ENCODE measurements at places on chromosomes 7 and 10.

DNA sequence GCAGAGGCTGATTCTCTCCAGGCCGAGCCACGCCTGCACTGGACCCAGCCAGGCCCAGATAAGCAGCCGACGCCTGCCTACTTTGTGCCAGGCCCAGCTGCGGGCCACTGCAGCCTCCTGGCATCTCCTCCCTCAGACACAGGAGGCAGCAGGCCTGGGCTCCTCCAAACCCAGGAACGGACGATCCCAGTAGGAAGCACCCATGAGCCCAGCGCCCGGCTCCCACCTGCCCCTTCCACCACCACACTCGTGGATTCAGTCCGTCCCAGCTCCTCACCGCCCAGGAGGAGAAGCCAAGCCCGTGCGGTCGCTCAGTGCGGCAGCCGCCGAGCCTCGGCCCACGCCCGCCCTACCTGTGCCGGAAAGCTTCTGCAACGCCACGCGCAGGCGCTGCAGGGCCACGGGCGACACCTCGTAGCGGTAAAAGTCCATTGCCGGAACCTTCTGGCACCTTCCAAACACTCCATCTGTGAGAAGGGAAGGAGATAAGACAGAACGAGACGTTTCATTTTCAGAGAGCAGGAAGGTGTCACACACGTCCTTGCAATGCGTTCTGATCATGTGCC lies 271.1 kb downstream of the PTPRN2 start:
- no peak for DNase-seq

DNA sequence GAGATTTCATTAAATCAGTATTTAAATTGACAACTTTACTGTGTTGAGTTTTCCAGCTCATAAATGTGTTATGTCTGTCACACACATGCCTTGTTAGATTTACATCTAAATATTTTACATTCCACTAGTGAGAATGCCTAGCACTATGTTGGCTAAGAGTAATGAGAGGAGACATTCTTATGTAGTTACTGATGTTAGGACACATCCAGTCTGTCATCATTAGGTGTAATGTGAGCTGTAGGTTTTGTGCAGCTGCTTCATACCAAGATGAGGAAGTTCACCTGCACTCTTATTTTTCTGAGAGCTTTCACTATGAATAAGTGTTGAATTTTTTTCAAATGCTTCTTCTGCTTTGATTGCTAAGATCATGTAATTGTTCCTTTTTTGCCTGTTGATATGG lies 218.0 kb upstream of the IGFBP3 start:
- no peak for DNase-seq

- DNase-seq: no peak
Observed at GRCh38 chr7:71784781-71785180, 627.4 kb downstream of the CALN1 start.

DNA sequence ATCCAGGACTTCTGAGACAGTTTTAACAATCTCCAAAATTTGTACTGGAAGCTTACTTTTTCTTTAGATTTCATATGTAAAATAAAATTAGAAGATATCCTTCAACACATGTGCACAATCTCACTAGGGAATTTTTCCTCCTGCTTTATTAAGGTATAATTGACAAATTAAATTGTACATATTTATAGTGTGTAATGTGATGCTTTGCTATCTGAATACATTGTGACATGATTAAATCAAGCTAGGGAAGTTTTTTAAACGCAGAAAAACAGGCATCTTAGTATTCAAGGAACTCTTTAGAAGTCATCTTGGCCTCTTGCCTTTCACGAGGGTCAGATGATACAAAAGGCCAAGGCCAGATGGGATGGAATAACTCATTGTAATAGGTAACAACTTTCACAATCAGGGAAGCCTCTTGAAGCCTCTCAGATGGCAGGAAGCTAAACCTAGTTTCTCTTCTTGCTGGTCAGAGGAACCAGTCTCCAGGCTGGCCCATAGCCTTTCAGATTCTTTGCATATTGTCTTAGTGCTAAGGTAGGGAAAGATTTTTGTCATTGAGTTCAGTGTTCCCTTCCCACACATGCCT lies 78.7 kb downstream of the RHOBTB1 start:
- no peak for DNase-seq

- DNase-seq: no peak
Observed at GRCh38 chr7:82468435-82468834, 24.9 kb upstream of the CACNA2D1 start.

DNA sequence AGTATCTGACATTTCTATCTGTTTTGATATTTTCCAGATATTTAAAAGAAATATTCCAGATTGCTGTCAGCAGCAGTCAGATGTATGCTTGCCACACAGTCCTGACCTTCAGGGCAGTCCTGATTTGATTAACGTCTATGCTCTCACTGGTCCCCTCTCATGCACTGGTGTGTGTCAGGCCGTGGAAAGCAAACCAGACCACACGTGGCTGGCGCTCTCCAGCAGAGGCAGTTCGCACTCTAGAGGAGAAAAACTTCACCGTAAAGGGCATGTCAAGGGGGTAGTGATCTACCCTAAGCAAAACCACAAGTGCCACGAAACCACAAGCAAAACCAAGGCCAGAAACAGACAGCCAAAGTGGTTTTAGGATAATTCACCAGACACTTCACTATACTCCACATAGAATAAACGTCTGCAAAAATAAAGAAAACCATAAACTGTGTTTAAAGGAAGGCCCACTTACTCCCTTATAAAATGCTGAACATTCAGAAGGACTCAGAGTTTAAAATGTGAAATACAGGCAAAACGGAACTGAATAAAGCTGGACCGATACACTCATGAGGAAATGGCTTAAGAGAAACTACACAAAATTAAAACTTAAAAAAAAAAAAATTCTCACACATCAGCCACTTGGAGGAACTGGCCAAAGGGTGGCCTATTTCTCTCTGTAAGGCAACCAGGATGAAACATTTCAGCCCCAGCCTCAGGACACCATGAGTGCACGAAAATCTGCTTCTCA lies 26.4 kb downstream of the PARP12 start:
- DNase-seq: no peak

- DNase-seq: no peak
Observed at GRCh38 chr10:121437596-121437995, 160.6 kb downstream of the FGFR2 start.

DNA sequence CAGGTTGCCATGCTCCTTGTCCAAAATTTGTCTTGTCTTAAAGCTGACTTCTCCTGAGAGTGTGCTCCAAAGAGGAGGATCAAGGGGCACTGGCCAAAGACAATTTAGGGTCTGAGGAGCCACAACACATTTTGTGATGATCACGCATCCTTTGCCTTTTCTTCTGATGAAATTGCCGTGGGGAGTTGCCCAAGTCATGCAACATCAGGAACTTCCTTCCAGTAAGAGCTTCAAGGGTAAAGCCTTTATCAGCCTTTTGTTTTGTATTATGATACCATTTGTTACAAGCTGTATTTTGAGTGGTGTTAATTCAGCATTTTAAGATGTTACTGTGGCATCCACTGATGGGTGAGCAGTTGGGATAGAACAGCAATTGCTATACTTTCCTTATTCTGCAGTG lies 131.2 kb upstream of the MKI67 start:
- DNase-seq: no peak

DNA sequence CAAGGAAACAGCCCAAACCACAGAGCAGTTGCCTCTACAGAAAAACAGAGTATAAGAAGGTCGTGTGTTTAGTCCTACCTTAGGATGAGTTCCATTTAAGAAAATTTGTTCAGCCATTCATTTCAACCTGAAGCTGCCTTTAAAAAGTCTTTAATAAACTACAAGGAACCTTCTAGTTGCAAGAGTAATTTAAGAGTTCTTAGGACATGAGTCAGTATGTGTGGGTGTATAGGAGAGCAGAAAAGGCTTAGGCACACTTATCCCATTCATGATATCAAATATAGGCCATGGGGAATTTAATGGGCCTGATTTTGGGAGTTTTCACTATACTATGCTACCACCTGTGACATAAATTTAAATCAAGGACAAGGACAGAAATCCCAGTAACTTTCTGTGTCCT lies 496.8 kb downstream of the TFEC start:
- no peak for DNase-seq

GRCh38 chr7:50533866-50534265 lies 31.3 kb downstream of the DDC start:
- no peak for DNase-seq

GRCh38 chr10:20672741-20673140 lies 224.4 kb downstream of the NEBL start:
- DNase-seq: no peak

DNA sequence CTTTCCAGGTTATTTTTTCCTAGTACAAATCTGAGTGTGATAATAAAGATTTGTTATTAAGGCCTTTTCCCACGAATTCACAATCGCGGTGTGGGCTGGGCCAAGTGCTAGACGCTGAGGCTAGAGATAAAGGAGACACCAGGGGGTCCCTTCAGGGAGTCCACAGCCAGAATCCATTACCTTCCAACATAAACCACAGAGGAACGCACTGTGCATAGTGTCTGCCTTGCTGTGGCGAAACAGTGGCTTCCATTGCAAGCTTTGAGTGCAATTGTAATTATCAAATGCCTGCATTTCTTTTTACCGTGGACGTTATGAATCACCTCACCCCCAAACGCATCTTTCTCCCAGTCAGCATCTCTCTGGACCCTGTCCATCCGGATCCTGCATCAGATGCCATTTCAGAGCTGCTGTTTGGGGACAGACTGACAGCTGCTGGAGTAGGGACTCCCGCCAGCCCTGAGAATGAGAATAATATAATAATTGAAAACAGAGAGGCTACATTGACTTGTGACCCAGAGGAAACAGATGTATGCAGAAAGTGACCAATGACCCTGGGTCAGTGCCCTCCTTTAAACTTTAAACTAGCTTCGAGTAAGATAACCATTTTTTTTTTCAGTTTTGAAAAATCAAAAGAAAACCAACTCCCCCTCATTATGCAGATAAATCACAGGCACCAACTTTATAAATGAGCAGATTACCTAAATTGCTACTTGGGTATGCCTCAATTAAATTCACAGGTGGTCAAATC lies 456.2 kb upstream of the NRP1 start:
- no peak for DNase-seq

DNA sequence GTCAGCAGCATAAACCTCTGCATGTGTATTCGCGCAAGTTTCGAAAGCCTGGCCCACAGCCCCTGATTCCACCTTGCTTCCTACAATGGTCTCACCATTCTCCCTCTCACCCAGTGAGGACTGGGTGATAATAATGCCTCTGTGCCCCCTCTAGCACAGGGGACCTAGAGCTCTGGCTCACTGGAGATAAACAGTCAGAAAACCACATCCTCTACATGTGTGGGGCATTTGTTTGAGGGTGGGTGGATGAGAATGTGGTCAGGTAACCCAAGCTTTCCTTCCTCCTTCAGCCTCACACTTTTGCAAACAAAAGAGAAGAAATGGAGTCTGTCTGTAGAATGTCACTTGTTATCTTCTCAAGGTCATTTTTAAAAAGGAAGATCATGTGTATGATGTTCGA lies 373.5 kb downstream of the KCNMA1 start:
- DNase-seq: no peak

DNA sequence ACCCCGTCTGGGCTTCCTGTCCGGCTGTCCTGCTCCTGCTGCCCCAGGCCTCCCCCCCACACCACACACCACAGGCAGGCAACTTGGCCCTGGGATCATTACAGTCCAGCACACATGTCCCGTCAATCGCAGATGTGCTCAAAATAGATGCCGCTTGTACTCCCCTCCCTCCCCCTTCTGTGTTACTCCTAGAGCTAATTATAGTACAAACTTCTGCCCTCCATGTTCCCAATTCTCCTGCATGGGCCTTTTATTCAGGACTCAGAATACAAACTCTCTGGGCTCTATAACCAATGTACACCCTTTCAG lies at the start of gene SYNPO2L:
TSS of gene SYNPO2L (minus strand) at position 40 of the 309 bp plus-strand sequence. CDS start 107 bp downstream, outside the sequence.
- DNase-seq: no peak

GRCh38 chr7:36115448-36116321 lies 37.4 kb upstream of the EEPD1 start:
- no peak for DNase-seq

DNA sequence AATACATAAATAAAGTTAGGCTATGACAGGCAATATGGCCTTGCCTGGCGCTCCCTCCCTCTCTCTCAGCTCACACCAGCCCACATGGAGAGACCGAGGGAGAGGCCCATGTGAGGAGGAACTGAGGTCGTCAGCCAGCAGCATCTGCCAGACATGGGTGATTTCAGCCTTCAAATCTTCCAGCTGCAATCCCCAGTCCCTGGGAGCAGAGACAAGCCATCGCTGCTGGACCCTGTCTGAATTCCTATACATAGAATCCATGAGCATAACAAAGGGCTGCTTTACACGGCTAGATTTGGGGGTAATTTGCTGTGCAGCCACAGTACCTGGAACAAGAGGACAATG lies 35.6 kb downstream of the ANKRD16 start:
- DNase-seq: no peak

- DNase-seq: no peak
Observed at GRCh38 chr10:60367901-60368300, 21.8 kb downstream of the ANK3 start.

GRCh38 chr7:127715901-127716300 lies 63.9 kb downstream of the SND1 start:
- no peak for DNase-seq

DNA sequence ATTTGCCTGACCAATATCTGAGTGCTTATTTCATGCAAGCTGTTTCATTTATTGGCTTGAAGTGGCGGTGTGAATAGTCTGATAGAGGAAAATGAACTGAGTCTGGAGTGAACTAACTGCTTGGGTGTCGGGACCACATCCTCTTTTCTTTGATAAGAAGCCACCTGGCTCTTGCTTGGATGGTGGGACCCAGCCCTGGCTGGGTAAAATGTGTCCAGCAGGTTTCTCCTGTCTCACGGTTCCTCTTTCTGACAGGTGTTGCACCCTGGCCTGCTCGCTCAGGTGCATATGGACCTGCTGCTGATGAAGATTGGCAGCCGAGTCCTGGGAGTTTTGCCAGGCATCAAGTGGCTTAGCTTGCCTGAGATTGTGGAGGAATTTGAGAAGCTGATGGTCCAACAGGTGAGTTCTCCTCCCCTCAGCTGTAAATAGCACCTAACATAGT lies 1.6 kb downstream of the ADCK2 start:
- no peak for DNase-seq

GRCh38 chr7:47624689-47625088 lies 42.8 kb upstream of the TNS3 start:
- DNase-seq: no peak

DNA sequence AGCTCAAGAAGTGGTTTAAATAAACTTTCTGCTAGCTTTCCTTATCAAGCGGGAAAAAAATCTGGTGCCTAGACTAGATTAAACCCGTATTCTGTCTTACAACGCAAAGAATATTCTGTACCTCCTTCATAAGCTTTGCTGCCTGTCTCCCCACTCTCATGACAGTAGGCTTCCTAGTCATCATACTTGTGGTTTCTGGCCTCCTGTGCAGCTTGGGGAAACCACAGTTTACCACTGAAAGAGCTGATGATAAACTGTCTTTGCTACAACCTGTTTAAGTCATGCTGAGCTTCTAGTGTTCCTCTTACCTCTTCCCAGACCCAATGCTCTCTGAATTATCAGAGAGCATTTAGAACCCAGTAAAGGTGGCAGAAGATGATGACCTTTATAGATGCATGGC lies 55.0 kb downstream of the PODXL start:
- DNase-seq: no peak

GRCh38 chr7:87580636-87581035 lies 20.0 kb downstream of the ABCB1 start:
- no peak for DNase-seq

GRCh38 chr10:52368725-52369124 lies 54.6 kb downstream of the DKK1 start:
- no peak for DNase-seq

GRCh38 chr10:17766731-17767130 lies 14.7 kb downstream of the TMEM236 start:
- no peak for DNase-seq

- DNase-seq: no peak
Observed at GRCh38 chr7:117665368-117665767, 185.5 kb downstream of the CFTR start.

Measured in 8988T (cell line).